ENCODE measurements at places on chromosomes 4 and X.

DNA sequence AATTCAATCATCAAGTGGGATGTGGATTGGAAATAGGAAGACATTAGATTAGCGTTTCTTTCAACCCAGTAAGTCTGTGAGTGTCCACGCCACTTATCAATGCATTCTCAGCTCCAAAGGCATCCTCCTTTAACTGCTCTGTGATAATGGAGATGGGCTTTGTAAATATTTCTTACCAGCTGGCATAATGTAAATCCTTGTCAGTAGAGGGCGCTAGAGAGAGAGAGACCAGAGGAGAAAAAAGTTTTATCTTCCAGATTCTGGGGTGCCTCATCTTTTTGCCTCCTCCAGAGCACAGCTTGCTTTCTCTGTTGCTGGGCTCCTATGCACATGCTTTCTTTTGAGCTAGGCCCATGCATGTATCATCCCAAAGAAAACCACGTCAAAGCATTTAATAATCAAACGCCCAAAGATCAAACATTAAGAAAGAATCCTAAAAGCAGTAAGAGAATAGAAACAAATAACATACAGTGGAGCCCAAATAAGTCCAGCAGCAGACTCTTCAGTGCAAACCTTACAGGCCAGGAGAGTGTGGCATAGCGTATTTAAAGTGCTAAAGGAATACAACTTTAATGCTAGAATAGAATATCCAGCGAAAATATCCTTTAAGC is 9.6 kb upstream of the MTMR1 start:
- peak; percentile 79 for DNase-seq

- no peak for DNase-seq
These were observed 123.9 kb upstream of the GC start for GRCh38 chr4:71907782-71908181.

DNA sequence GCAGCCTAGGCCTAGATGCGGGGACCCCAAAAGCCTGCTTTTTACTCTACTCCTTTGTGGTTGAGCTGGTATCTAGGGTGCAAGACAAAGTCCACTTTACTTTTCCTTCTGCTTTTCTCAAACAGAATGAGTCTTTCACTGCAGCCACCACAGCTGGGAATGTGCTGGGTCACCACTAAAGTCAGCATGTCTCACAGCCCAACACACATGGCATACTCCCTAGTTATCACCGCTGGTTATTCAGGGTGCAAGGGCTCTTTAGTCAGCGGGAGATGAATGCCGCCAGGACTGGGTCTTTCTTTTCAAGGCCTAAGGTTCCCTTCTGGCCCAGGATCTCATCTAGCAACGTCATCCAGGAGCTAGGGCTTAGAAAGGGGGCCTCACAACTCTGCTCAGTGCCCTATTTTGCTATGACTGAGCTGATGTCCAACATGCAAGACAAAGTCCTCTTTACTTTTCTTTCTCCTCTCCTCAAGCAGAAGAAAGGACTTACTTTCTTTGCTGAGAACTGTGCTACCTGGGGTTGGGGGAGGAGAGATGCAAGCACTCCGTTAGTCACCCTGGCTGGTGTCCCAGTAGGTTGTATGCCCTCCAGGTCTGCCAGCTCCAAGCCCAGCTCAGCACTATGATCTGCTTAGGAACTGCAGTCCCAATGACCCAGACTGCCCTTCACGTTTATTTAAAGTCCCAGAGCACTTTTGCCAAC is 22.9 kb upstream of the STPG2 start:
- no peak for DNase-seq

DNA sequence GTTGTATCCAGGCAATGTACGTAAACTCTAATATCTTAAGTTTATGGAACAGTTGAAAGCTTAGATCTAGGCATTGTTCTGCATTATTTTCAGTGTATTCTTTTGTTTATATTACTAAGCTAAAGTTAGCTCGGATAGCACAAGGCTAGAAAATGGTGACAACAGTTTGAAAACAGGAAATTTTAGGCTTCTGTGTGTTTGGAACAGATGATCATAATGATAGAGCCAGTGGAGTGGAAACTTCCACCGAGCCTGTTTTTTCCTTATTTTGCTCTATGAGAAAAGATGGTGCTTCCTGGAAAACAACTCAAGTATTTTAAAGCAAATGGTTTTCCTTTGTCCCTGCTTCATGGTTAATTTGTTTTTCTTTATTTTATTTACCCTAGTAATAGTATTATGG is 70.8 kb downstream of the GAB1 start:
- DNase-seq: peak; percentile 29

DNA sequence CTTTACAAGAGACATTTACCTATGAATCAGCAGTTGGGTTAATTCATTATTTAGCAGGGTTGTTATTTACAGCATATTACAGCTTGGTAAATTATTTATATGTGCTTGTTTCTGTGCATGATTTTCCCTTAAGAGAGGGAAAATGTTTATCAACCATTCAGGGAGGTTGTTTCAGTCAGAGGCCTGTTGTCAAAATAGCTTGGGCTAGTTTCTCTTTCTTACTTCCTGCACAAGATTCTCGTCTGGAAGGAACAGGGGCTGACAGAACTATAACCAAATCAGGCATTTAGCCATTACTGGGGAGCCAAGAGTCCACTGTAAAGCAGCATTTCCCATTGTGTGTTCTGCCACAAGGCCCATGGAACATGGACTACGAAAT is 135.8 kb downstream of the HS6ST2 start:
- no peak for DNase-seq

DNA sequence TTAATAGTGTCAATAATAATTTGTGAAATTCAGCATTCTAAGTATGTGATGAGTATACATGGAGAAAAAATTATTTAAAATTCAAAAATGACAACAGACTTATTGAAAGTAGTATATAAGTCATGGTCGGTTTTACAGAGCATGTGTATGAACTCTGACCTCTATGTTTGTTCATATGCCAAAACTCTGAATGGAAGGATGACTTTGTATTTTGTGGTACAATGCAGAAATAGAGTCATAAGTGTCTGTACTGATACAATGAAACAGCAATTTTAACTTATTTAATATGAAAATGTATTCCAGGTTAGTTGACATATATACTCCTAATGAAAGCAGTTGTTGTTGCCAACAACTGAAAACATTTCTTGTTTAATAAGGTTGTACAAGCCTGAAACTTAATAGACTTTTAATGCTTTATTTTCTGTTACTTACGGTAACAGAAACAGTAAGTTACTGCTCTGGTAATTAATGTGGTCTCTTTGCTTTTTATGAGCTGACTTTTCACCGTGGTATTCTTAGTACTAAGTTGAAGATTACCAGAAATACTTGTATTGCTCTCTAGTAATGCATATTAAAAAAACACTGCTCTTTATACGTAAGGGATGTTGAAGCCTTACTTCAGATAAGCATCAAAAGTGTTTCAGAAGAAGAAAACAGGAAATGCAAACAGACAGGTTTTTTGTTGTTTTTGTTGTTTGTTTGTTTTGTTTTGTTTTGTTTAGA is 1.9 kb downstream of the UBE2K start:
- DNase-seq: peak; percentile 31

DNA sequence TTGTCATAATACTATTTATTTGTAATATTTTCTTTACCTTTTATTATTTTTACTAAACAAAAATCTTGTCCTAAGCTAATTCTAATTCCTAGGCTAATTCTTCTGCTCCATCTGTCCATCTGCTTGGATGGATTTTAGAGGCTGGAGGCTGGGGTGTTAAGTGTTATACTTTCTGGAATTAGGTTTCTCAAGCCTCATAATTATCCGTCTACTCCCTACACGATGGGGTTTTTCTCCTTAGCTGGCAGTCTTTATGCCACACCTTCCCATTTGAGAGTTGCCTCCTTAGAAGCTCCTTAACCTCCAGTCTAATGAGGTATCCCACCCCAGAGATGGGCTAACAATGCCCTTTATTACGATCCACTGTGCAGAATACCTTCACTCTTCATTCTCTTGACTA is 37.6 kb upstream of the LGI2 start:
- no peak for DNase-seq

DNA sequence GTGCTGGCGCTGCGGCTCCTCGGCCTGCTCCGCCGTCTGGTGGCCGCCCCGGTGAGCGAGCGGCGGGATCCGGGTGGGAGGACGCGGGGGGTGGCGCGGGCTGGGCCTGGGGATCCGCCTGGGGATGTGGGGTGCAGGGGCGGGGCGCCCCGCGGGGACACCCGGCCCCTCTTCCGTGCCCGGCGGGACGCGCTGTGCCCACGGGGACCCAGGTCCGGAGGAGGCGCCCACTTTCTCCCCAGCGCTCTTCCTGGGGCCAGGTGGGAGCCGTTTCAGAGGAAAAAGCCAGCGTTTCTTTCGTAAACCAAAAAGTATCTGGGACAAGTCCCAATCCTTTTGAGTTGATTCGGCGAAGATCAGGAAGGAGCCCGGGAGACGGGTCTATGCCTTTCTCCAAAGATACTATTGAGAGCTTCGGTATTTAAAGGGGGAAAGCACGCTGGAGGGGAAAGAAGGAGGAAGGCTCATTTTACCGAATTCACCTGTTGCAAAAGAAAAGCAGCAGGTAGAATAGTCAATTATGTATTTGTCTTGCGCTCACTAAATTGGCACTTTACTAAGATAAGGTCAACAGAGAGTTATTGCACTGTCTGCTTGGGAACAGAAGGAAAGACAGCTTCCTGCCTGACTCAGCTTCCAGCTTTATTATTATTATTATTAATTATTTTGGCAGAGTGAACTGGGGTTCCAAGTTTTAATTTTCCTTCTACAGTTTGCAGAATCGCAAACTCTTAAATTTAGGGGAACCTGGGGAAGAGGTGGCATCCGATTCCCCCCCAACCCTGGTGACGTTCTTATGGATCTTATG is 81.5 kb upstream of the CD99 start:
- peak; percentile 63 for DNase-seq

- peak; percentile 49 for DNase-seq
These were observed 23.6 kb upstream of the CBR4 start for GRCh38 chr4:169033660-169034059.

DNA sequence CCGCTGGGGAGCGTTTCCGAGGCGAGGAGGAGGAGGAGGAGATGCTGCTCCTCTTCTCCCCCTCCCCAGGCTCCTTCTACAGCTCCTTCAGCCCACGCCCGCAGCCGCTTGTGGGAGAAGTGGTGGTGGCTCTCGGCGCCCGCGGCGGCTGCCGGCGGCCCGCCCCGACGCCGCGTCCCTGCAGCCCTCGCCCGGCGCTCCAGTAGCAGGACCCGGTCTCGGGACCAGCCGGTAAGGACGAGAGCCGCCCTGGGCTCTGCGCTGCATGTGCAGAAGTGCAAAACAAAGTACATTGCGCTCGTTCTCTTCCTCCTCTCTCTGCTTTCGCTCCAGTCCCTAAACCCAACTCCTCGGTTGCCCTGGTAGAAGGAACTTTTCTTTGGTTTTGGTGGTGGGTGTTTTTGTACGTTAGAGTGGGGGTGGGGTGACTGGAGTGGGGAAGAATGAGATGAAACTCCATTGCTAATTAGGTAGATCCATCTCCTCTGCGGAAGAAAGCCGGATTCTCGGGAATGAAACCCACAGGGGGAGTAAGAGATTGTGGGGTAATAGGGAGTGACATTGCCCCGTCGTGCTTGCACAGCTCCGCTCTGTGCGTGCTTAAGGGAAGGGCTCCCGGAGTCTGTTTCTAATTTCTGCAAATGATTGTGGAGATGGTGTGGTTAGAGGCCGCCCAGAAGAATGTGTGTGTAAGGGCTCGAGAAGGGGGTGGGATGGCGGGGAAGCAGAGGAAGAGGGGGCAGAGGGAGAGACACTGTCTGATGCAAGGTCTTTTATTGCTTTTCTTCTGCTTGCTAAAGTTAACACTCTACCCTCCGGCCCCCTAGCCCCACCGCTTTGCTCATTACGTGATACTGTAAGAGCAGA is 677 bp downstream of the PTPN13 start:
- peak; percentile 91 for DNase-seq

- peak; percentile 86 for DNase-seq
These were observed 45.6 kb upstream of the CHRNA9 start for GRCh38 chr4:40289366-40290188.

DNA sequence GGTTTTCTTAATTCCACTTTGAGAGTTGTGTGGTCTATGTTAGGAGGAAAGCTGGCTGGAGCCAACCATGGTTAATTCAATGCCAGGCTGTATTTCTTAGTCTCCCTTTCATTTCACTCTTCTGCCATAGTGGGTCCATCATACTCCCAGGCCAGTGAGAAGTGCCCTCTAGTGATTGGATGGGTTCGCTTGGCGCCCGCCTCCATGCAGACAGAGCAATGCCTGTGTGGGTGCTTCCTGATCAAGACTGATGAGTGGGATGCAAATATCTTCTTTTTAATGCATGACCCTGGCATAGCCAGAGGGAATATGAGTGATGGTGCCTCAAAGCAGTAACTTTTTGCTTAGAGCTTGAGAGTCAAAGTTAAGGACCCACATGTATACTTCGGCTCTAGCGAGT is 6.4 kb downstream of the BMX start:
- no peak for DNase-seq

GRCh38 chr4:119314356-119314755 is 7.6 kb downstream of the FABP2 start:
- peak; percentile 61 for DNase-seq

GRCh38 chr4:25879991-25880651 is 17.3 kb upstream of the SEL1L3 start:
- no peak for DNase-seq

DNA sequence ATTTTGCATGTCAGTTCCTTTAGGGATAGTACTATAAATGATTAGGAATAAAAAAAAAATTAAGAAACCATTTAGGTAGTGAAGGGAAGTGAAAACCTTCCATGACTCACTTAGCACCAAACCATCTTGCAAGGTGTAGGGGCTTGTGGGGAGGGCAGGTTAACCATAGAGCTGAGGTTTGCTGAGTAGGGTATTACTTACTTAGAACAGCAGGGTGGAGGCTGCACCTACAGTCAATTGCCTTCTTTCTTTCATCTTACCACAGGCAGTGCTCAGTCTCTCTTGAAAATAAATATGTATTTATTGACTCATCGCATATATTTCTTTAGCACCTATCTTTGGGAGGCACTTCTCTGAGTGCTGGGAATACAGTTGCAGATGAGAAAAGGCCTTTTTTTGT is 104.9 kb upstream of the GIMD1 start:
- no peak for DNase-seq

- DNase-seq: no peak
These were observed 100.1 kb downstream of the PPARGC1A start for GRCh38 chr4:23789762-23790161.

GRCh38 chrX:3479026-3479425 is 132.6 kb upstream of the MXRA5 start:
- DNase-seq: no peak

- DNase-seq: no peak
These were observed 29.2 kb downstream of the SEC24B start for GRCh38 chr4:109462802-109463201.

DNA sequence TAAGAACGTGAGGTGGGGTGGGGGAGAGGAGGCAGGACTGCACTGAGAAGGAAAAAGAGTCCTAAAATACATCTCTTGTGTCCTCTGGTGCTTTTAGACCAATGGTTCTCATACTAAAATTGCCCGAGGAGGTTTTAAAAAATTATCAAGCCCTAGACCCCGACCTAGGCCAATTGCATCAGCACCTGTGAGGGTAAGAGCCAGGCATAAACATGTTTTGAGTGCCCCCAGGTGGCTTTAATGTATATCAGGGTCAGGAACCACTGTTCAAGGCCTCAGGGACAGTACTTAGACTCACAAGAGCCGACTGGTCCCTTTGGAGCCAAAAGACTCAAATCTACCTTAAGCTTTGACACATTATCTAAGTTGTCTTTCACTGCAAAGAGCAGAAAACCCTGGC is 37.5 kb upstream of the TMEM150C start:
- DNase-seq: peak; percentile 35

Data from KBM-7 (cell line).